Activated T-helper 1 cell treated with anti-CD3 and anti-CD28 coated beads, Interleukin-2, amount 50 U/mL, for 16 hours (primary cell): ENCODE measurements at places on chromosomes 12 and 14.
A peak's percentile ranks its signal among the peaks of the same experiment; 100 is the strongest.

GRCh38 chr12:52367876-52368275 is 595 bp upstream of the KRT85 start:
- no peak for DNase-seq

GRCh38 chr14:35808076-35808637 is 938 bp downstream of the RALGAPA1 start:
- DNase-seq, result no peak

GRCh38 chr12:39420043-39420442 is 22.9 kb downstream of the KIF21A start:
- no peak for DNase-seq

GRCh38 chr14:24863968-24864684 is 185.8 kb downstream of the STXBP6 start:
- no peak for DNase-seq

- no peak for DNase-seq
These were observed 59.9 kb downstream of the MGST1 start for GRCh38 chr12:16407346-16407745.

DNA sequence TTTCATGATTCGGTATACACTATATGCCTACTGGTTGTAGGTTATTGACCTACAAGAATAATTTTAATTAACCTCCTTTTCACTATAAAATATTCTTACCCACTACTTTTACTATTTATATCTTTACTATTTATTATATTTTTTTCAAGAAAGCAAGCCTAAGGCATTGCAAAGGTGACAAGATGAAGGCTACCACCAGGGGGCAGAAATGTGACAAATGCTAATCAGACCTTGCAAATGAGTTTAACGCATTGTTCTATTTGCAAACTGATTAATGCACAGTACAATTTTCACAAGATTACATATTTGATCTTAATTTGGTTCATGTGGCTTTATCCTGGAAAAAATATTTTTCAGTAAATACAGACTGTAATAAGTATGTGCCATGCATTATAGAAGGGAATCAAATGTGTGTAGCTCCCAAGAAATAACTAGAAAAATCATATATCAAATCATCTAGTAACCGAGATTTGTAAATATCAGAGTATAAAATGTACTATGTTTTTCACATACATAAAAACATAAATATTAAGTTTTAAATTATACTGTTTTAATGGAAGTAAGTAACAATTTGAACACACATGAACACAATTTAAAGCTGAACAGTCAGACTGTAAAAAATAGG is 107.0 kb downstream of the ADAMTS20 start:
- DNase-seq, result peak; percentile 11

GRCh38 chr12:69985656-69986055 is 160.6 kb downstream of the MYRFL start:
- DNase-seq, result no peak

- DNase-seq, result no peak
These were observed 64.5 kb downstream of the AMN start for GRCh38 chr14:102986810-102987579.

- no peak for DNase-seq
These were observed 413.1 kb upstream of the CLEC14A start for GRCh38 chr14:38669027-38669426.

GRCh38 chr14:63901434-63902085 is 48.8 kb downstream of the SYNE2 start:
- no peak for DNase-seq

GRCh38 chr12:30754383-30754749 is 385 bp downstream of the CAPRIN2 start:
- DNase-seq, result no peak

DNA sequence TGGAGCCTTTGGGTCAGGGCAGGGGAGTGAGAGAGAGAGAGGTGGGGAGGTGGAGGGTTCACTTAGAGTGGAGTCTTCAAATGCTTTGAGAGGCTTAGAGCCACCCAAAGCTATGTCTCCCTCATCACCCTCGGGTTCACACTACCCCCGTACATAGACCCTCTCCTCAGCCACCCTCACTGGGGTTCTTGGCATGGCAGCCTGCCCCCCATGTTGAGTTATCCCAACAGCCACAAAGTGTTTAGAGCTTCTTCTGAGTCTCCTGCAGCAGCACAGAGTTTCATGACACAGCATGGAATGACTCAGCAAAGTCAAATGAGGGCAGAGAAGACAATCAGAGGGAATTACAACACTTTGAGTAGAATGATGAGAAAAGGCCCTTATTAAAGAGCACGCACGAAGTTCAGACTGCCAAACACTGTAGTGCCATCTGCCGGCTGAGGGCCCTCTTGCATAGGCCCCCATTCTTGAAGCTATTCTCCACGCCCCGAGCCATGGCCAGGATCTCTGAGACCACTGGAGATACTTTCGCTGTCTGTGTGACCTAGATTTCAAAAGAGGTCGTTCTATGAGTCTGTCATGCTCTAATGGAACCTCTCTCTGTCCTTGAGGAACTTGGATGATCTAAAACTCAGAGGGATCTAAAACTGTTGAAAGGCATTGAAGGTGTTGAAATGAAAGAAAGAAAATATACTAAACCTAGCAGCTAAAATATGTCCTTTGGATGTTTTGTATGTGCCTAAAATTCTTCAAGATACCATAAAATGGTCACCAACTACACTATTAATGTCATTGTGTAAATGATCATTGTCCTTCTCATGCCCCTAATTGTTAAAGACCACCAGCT is 221.9 kb downstream of the PELI2 start:
- peak; percentile 10 for DNase-seq

DNA sequence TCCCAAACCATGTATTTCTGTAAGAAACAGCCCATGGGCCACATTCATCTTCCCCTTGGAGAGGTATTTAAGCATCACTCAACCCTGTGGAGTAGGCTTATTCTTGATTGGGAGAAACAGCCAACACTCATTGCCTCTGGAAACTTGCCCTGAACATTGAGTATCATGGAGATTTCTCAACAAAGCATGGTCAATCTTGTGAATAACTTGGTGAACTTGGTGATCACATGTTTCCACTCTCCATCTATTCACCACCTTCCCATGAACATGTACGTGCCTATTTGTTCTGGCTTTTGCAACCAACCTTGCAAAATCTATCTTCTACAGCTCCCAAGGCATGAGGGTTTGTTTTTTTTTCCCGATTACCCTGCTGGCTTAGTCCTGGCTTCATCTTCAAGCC is 163.2 kb downstream of the PAH start:
- DNase-seq, result no peak

DNA sequence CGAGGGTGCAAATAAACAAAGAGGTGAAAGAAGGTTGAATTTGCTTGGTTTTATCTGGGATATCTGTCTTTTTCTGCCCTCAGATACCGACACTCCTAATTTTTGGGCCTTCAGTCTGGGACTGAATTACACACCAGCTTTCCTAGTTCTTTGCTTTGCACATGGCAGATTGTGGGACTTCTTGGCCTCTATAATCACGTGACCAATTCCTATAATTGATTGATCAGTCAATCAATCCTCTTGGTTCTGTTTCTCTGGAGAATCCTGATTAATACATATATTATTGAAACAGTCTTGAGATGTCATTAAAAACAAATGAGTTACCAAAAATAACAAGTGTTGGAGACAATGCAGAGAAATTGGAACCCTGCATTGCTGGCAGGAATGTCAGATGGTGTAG is 62.7 kb downstream of the SUDS3 start:
- DNase-seq, result no peak

- no peak for DNase-seq
These were observed 186.7 kb downstream of the ZFP36L1 start for GRCh38 chr14:68606176-68606575.

DNA sequence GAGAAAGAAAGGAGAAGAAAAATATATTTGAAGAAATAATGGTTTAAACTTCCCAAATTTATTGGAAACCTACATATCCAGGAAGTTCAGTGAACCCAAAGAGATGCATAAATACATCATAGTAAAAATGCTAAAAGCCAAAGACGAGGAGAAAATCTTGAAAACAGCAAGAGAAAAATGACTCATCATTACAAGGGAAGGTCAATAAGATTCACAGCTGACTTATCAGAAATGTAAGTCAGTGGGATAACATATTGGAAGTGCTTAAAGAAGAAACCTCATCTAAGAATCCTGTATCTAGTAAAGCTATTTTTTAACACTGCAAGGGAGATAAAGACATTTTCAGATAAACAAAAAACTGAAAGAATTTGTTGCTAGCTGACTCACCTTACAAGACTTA is 19.9 kb downstream of the RIC8B start:
- no peak for DNase-seq

- no peak for DNase-seq
These were observed 211.3 kb upstream of the DIO3 start for GRCh38 chr14:101350021-101350420.

DNA sequence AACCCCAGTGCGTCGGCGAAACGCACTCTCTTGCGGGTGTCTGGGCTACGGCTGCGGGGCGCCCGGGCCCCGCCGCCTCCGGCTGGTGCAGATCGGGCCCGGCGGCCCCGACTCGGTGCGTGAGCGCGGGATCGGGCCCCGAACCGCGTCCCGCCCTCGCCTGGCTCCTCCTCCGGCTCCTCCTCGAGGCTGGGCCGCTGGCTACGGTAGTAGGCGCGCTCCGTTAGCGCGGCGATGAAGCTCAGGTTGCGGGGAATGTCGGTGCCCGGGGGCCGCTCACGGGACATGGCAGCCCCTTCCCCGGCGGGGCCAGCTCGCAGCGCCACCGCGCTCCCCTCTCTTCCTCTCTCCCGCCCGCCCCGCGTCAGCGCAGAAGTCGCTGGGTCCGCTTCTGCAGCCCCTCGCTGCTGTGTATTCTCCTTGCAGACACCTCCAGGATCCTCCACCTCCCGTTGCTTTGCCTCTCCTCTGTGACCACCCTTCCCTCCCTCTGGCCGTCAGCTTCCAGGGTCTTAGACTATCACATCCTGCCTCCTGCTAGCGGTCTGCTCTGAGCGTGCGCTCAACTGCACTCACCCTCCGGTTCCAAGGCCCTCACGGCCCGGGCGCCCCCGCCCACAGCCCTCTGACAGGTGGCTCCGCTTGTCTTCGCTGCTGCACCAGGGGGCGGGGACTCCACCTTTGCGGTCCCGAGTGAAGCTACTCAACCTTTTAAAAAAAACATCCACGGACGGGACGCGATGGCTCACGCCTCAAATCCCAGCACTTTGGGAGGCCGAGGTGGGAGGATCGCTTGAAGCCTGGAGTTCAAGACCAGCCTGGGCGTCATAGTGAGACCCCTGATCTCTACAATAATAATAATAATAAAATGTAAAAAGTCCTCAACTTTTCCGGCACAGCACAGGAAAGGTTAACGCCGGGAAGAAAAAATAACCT is at the start of gene PPP1R3E:
PPP1R3E (minus strand) TSS at position 570 of the 936 bp plus-strand sequence; CDS start at position 287, 283 bp downstream.
- DNase-seq, result peak; percentile 83

DNA sequence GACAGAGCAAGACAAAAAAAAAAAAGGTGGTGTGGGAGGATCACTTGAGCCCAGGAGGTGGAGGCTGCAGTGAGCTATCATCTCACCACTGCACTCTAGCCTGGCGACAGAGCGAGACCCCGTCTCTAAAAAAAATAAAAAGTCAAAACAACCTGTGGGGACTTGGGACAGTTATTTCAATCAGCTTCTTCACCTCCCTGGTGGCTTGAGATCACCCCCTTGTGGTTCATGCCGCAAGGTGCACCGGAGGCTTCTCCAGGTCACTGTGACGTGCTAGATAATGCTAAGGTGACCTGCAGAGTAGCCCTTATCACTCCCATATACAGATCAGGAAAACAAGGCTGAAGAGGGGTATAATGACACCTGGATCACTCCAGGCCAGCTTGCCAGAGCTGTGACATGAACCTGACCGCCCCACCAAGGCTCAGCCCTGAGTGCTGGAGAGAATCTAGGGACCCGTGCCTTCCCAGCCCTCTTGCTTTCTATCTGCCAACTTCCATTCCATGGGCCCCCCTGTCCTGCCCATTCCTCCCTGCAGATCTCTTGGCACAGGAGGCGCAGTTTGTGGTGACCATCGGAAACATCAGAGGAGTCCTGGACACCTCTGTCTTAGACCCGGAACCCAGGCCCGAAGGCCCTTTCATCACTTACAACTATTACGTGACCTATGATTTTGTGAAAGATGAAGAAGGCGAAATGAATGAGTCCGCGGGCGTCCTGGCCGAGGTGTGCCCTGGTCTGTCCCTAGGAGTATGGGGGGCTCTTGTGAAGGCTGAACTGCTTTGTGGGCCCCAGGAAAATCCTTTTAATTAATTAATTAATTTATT is 8.1 kb downstream of the LRRC43 start:
- DNase-seq, result peak; percentile 41

DNA sequence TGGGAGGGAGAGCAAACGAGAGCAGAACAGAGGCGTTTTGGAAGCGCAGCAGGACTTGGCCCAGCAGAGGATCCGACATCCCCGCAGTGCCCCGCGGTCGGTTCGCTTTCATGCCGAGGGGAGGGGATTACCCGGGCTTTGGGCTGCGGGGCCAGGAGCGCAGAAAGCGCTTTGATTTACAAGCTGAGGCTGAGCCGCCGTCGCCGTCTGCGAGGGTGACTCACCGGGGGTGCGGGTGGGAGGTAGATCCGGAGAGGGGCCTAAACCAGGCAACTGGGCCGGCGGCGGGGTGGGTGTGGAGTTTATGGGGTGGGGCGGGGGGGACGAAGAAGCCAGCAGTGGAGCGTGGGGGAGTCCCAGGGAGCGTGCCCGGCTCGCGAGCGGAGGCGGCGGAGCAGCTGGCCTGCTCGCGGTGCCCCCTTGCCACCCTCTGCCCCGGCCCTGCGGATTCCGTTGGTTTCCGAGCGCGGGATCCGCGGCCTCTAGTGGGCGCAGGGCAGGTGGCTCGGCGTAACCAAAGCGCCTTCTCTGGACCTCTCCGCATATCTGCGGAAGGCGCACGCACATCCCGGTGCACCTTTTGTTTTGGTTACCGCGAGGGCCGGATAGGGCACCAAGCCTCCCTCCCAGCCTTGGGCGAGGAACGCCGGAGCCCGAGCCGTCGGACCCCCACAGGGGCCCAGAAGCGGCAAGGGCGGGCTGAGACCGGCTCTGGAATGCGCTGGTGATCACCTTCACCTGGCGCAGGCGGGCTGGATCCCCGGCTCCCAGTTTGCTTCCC is 2.6 kb downstream of the SIX4 start:
- DNase-seq, result peak; percentile 30

GRCh38 chr14:33026850-33027430 is 88.3 kb downstream of the NPAS3 start:
- no peak for DNase-seq

DNA sequence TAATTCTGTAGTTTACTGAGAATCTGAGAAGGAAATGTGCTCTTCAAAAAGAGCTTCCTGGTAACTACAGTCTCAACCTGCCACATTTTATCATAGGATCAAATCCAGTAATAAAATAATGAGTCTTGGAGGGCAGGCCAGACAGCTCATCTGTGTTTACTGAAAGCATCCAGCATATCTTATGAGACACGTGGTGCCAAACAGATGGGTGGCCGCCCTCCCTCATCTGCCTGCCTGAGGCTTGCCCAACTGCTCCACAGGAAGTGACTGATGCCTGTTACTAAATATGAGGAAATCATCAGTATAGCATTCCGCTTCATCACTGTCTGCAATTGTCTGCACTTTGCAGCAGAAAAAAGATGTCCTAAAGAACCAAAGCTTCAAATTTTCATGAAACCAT is 13.5 kb downstream of the DHRS7 start:
- peak; percentile 47 for DNase-seq

DNA sequence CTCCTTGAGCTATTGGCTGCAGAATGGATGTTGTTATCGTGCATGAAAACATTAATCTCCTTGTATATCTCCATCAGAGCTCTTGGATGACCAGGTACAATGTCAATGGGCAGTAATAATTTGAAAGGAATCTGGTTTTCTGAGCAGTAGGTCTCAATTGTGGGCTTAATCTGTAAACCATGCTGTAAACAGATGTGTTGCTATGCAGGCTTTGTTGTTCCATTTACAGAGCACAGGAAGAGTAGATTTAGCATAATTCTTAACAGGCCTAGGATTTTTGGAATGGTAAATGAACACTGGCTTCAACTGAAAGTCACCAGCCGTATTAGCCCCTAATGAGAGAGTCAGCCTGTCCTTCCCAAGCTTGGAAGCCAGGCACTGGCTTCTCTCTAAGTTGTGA is 50.4 kb downstream of the ATG14 start:
- DNase-seq, result no peak
